ENCODE measurements at places on chromosomes 4 and X.

DNA sequence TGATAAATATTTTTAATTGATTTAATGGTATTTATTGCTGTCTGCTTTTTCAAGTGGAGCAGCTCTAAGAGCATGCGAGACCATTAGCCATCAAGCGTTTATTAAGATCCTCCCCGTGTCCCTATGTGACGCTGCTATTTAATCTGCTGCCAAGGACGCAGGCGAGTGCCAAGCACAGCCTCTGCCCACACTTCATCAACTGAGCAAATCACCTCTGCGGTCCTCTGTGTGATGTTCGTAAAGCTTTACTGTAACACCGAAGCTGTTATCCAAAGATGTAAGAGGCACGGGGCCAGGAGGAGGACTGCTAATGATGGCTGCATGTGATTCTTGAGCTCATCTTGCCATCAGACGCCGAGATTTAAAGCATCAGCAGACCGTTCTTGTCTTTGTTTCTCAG lies 79.5 kb downstream of the STOX2 start:
- DNase-seq, result peak; percentile 20

- no peak for DNase-seq
Measured at GRCh38 chr4:10245751-10246150, 129.2 kb upstream of the WDR1 start.

GRCh38 chr4:11626066-11626465 lies 197.4 kb upstream of the HS3ST1 start:
- DNase-seq, result no peak

DNA sequence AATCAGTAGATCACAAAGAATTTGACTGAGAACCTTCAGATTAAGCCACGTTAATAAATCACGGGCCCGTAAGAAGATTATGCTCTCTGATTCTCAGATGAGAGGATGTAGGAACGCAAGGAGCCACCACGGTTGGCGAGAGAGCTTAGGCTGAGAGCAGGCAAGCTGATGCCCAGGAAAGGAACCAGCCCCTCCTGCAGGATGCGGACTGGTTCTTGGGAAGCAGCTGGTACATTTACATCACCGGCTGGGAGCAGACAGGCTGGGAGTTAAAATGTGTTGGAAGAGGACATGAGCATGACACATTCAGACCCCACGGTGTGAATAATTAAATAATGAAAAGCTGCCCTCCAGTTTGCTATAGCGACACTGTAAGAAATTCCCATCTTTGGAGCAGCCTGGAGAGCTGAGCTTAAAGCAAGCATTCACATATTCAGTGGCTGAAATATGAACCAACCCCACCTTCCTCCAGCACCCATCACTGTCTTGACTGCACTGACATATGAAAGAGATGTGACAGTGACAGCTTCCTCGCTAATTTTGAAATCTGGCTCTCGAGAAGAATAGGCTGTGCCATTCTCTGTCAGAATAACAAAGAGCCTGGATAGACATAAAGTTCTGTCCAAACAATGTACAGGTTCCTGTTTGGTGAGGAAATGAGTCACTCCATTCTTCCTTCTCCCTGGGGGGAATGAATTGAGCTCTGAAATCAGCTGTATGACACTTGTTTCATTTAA lies 33.1 kb downstream of the LNX1 start:
- no peak for DNase-seq

DNA sequence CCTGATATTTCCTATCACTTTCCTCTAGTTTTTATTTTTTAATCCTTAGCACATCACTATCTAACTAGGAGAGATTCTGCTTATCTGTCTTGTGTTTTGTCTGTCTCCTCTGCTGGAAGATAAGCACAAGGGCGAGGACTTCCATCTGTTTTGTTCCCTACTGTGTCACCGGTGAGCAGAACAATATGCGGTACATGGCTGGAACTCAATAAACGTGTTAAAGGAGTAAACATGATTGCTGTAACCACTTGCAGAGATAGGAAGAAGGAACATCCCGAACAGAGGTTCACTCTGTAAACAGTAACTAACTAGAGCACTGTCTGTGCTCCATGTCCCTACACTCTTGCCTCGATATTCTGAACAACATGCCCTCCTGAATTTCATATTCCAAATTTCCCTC lies 5.2 kb downstream of the HS3ST1 start:
- DNase-seq, result no peak
